ENCODE measurements at places on chromosomes 3 and 15. TPM values are rescaled to one million over a fixed set of nuclear protein-coding genes. Genes with fewer than 3 reads are reported as not detected.

Gene GP9
- total RNA-seq, result not detected

Gene ZNF662
- total RNA-seq, result 1.0 TPM

Gene NR1I2
- total RNA-seq, result 0.08 TPM

Gene LIPC
- not detected for total RNA-seq

Gene KLHL6
- total RNA-seq, result 0.16 TPM

Gene FYTTD1
- 30.8 TPM for total RNA-seq

Gene XIRP1
- total RNA-seq, result not detected

Gene LRRN1
- 0.08 TPM for total RNA-seq

Gene GUCA1C
- total RNA-seq, result not detected

Gene MEIS2
- total RNA-seq, result 10.3 TPM

Gene FRMD5
- 2.5 TPM for total RNA-seq

Gene LRRIQ4
- total RNA-seq, result not detected

Gene C3orf85
- total RNA-seq, result not detected

Gene SETD2
- 13.3 TPM for total RNA-seq

Gene CFAP44
- total RNA-seq, result 0.16 TPM

Gene ARNT2
- 0.11 TPM for total RNA-seq

Gene BHLHE40
- total RNA-seq, result 62.2 TPM

Gene GOLGA8R
- total RNA-seq, result not detected

Gene STXBP5L
- not detected for total RNA-seq

Gene NIT2
- 41.6 TPM for total RNA-seq

Gene MESP2
- 1.7 TPM for total RNA-seq

Gene HGD
- total RNA-seq, result not detected

Gene ITGA11
- total RNA-seq, result 0.08 TPM

Gene CYP1A2
- not detected for total RNA-seq

Gene BLM
- 9.9 TPM for total RNA-seq

Gene SIDT1
- total RNA-seq, result 0.04 TPM

Gene SPSB4
- 0.04 TPM for total RNA-seq

Gene IGF2BP2
- total RNA-seq, result 116 TPM

Gene AHSG
- not detected for total RNA-seq

Gene TRH
- total RNA-seq, result not detected

Gene NRROS
- under 0.01 TPM for total RNA-seq

Gene SLC38A3
- not detected for total RNA-seq

Gene RASA2
- 16.3 TPM for total RNA-seq

Gene MME
- 2.9 TPM for total RNA-seq

Gene ZPLD1
- total RNA-seq, result 0.72 TPM

Gene ZBTB11
- total RNA-seq, result 15.8 TPM

Gene NR2E3
- total RNA-seq, result not detected

Gene MAP6D1
- total RNA-seq, result 2.5 TPM

Gene GOLGA8O
- 0.61 TPM for total RNA-seq

Gene CCDC54
- total RNA-seq, result not detected

Gene SUSD5
- total RNA-seq, result not detected

Gene ZKSCAN7
- total RNA-seq, result 6.4 TPM

Gene TEX9
- 1.3 TPM for total RNA-seq
